ENCODE measurements at places on chromosomes 7 and 10.
A peak's percentile ranks its signal among the peaks of the same experiment; 100 is the strongest.

GRCh38 chr10:17273403-17273802, 45.4 kb downstream of the VIM start:
- DNase-seq: no peak

GRCh38 chr7:84701524-84702306, 485.1 kb downstream of the SEMA3D start:
- no peak for DNase-seq

- DNase-seq: no peak
These were observed 595.2 kb downstream of the SDK1 start for GRCh38 chr7:3896169-3896765.

DNA sequence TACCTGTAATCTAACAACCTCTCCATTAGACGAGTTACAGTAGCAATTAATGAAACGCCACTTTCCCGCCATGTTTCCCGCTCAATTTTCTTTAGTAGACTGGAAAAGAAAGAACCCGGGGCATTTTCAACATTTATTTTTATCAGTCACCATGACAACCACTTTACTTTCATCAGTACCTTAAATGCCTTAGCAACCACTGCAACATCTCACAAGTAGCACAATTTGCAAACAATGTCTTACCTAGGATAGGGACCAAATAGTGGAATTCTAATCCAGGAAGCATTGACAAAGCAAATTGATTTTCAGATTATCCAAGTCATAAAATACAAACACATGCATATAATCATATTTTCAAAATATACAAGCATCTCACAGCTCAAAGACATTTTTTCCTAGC, 221.6 kb upstream of the IMMP2L start:
- no peak for DNase-seq

GRCh38 chr10:111384556-111384955, 307.7 kb downstream of the ADRA2A start:
- no peak for DNase-seq

DNA sequence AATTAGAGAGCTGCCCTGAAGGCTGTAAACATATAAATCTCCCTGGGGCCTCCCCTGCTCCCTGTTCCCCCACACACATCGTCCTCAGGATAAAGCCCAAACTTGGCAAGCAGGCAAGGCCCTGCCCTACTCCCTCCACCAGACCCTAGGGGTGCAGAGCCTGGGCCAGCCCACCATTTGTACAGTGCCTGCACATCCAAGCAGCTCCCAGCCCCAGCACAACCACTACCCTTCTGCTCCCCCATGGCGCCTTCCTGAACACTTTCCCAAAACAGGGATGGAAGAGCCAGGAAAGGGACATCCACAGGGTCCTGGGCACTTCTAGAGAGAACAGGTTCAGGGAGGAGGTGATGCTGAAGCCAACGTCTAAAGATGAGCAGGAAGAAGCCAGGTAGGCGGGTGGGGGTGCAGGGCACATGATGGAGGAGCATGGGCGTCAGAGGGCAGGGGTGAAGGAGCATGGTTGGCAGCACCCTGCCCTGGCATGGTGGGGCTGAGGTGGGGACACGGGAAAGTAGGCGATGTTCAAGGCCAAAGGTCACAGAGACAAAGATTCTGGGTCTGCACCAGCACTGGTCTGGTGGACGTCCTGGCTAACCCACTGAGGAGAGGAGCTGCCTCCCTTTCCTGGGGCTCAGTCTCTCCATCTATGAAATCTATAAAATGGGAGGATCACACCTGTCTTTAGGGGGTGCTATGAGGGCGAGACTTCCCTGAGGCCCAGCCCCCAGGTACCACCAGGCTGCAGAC, 140.6 kb downstream of the ARHGAP22 start:
- DNase-seq: no peak

GRCh38 chr7:50206453-50207250, 97.9 kb upstream of the IKZF1 start:
- peak; percentile 86 for DNase-seq

Measured in CD8-positive, alpha-beta memory T cell (primary cell).